ENCODE measurements at places on chromosomes 6 and 20.

GRCh38 chr6:69719602-69720193, 77.1 kb downstream of the LMBRD1 start:
- peak; percentile 8 for DNase-seq

DNA sequence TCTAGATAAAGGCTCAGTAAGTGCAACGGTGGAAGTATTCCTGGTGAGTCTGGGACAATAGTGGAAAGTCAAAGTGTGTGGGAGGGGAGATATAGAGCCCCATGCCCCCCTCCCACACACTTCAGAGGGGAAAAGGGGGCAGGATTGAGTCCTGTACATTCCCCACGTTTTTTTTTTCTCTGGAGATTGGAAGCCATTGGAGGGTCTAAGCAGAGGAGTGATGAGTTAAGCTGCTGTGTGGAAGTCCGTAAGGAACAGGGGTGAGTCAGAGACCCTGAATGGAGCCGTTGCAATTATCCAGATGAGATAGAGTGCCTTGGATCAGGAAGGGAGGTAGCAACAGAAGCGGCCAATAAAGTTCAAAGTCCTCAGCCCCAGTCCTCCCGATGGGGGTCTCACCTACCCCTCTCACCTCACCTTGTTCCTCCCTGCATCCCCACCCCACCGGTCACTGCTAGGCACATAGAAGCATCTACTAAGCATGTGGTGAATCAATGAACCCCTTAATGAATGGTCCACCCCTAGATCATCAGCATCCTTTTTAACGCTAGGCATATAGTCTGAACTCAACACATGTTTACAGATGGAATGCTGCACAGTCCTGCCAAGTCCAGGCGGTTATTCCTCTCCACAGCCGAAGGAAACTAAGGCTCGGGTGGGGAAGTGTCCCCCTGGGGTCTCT, 662 bp upstream of the SLC9A8 start:
- DNase-seq, result no peak

- DNase-seq, result no peak
These were observed 686 bp downstream of the TMEM170B start for GRCh38 chr6:11538052-11538818.

DNA sequence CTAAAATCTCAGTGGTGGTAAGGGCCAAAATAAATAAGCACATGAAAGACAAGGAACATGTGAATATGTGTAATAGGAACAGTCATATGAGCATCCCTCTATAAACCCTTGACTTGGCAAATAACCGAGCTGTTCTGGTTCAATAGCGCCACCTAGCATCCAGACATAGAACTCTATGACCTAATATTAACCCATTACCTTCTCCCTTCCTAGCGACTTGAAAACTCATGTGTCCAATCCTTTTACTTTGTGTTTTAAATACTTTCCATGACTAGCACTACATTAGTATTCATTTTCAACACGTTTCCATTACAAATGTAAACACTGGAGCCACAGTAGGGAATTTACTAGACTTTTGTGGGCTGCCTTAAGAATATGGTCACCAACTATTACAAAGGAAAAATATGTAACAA, 279.7 kb downstream of the UST start:
- DNase-seq, result no peak

- no peak for DNase-seq
These were observed 16.8 kb upstream of the SDCBP2 start for GRCh38 chr20:1345756-1346093.

DNA sequence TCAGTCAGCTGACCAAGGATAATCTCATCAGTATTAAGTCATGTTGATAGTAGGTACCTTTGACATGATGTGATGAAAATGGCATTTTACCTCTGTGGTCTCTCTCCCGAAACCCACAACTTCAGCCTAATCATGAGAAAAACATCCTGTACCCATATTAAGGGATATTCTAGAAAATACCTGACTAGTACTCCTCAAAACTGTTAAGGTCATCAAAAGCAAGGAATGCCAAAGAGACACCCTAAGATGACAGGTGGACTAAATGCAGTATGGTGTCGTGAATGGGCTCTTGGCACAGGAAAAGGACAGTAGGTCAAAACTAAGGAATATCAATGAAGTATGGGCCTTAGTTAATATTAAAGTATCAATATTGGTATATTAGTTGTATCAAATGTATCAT, 221.4 kb downstream of the PLCB1 start:
- DNase-seq, result no peak

DNA sequence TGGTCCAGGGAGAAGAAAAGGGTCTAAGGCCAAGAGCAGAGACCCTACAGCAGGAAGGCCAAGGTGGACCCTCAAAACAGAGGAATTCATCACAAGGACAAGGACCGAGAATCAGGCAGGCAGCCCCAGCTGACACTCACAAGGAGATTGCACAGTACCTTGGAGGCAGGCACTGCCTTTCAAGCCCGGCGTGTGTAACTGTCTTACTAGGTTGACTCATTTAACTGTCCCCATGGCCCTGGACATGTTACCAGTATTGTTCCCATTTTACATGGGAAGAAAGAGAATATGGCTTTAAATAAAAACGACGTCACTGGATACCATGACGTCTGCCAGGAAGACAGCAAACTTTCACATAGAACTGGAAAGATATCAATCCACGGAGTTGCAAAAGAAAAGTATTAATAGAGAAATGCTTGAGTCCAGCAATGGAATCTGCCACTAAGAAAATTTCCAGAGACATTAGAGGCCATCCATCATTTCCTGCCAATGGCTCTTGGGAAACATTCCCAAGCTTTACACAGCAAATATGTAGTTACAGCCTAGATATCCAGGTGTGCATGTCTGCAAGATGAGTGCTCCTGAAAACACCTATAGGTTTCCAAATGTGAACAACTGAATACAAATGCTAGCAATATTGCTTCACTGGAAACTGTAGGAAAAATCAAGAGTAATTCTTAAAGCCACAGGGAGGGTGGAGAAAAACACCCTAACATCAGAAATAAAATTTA, 111.5 kb upstream of the RPS6KA2 start:
- no peak for DNase-seq

GRCh38 chr20:45450097-45450818, 19.3 kb upstream of the WFDC2 start:
- DNase-seq, result no peak

DNA sequence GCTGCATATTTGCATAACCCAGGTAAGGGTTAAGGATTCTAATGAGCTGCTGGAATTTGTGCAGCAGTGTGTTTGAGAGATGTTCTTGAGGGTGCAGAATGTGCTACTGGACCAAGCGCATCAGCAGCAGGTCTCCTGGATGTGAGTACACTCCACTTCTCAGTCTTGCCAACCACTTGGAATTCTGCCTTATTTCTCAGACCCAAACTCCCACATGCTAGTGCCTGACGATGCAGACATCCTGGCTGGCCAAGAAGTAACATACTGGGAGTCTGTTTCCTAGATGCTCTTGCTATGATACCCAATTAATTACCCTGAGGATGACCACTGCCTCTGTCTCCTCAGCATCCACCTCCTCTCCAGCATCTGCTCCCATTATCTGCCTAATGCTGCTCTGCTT, 186.6 kb downstream of the MOXD1 start:
- DNase-seq, result no peak

DNA sequence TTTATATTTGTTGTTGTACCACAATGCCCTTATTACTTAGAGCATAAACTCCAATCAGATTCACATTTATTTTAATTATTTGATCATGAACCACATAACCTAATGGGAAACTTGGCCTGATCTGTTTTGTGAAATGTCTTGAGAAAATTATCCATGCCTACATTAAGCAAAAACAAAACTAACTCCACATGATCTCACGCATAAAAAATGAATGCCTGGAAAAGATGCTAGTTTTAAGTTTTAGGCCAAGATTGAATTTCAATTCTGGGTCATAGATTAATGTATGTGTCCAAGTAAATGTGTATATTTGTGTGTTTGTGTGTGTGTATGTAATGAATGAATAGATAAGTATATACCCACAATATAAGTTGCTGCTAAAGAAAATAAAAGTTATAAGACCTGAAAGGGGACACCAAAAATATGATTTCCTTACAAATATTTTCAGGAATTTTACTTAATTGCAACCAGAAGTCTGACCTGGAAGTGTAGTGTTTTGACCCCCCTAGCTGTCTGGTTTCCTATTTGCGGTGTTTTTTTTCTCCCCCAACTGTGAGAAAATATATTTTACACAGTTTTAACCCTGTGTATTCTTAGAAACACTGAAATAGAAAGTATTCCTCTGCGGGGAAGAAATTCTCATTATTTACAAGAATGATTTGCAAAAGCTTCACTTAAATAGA, 97.2 kb downstream of the JAG1 start:
- DNase-seq, result no peak

- DNase-seq, result no peak
These were observed 146.3 kb upstream of the MAFB start for GRCh38 chr20:40835321-40835720.

DNA sequence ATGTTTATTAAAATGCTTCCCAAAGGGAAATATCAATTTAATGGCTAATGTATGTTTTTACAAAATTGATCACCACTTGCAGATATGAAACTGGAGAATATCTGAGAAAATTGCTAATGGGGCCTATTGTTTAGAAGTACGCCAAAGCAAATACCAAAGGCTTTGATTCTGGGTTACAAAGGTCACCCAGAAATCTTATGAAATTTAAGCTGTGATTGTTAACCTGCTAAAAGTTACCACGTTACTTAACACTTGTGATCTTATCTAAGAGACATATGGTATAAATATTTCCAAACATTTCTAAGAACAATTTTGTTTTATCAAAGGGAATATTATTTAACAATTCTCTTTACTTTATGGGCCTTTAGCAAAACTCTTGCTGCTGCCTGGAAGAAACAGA, 383.3 kb downstream of the TFAP2A start:
- no peak for DNase-seq

DNA sequence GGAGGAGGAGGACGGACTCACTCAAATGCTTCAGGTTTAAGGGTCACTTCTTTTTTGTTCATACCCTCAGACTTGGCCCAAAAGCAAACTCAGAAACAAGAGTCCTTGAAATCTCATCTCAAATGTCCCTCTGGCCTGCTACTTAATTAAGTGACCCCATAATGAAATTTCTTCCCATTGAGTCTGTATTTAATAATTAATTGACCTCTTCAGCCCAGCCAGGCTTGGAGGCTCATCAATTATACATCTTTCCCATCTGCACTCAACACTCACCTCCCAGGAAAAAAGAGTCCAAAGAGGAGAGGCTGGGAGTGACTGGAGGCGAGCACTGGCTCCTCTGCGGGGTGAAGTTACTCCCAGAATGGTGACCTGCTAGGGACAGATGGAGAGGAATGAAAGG, 90.5 kb upstream of the EYA2 start:
- no peak for DNase-seq

GRCh38 chr20:22303523-22303922, 280.8 kb downstream of the FOXA2 start:
- DNase-seq, result no peak

DNA sequence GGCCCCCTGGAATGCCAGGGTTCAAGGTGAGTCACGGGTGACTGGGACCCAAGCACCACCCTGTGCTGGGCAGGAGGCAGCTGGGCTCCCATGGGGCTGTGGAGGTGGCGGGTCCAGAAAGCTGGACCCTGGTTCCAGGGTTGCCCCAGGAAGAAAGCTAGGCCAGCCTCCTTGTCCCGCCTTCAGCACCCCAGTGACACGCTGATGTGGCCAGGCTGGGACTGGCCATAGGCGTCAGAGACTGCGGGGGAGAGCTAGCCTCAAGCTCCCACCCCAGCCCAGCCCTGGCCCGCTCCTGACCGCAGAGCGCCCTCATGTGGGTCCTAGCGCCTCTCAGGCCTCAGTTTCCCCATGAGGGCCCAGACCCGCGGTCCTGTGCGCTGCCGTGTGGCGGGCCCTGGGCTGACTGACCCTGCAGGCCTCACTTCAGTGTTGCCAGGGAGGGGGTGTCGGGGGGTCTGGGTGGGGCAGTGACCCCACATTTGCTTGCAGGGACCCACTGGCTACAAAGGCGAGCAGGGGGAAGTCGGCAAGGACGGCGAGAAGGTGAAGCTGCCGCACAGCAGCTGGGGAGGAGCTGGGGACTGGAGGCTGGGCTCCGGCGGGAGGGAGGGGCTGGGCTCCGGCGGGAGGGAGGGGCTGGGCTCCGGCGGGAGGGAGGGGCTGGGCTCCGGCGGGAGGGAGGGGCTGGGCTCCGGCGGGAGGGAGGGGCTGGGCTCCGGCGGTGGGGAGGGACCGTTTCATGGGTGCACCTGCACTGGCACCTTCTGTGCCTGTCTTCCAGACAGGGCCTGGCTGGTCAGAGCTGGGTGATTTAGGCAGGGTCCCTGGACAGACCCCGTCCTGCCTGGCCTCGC, 7.9 kb downstream of the COL9A3 start:
- DNase-seq, result no peak

DNA sequence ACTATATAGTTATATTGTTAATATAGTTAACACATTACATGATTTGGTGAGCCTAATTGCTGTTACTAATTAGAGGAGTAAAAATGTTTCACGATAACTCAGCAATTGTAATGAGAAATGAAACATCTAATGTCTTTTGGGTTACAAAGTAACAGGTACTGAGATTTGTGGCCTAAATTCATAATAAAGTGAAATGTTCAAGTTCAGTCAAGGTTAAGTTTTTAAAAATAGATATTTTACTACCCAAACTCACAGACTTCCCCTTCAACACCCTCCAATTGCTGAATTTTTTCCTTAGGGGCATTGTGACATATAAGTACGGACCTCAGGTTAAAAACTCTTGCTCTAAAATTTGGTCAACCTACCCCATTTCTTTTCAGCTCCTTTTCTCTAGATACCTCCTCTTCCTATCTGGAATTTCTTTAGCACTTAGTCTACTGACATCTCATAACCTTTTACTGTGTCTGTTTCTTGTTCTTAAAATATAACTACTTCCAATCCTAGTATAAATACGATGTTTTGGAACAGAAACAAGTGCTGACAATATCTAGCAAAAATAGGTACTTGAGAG, 112.3 kb upstream of the PRSS16 start:
- no peak for DNase-seq

DNA sequence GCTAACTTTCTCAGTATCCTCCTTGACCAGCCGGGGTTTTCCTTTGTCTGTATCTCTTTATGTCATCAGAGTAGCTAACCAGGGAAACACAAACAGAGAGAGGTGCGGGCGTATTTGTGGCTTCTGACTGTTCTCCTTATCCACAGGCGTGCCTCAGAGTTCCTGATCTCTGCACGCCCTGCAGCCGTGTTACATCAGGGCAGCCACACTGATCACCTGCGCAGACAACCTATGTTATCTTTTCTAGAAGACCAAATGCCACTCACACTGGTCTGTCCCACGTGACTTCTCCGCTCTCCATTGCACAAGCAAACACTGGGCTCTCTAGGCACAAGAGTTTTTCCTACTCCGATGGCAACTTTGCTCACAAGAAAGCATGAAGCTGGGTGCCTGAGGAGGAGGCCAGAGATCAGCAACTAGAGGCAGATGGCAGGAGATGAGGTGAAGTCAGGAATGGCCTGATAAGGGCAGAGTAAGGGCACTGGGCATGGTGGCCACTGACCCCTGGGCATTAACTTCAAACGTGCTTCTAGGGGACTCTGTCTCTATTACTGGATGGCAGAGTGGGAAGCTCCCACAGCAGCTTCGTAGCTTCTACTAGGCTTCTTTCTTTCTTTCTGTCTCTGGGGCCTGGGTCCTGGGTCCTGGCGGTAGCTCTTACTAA, 4.5 kb downstream of the PDE10A start:
- no peak for DNase-seq

- DNase-seq, result no peak
These were observed at the start of gene TPMT for GRCh38 chr6:18154507-18155149. Gene TPMT, minus strand, starts transcription at chr6:18155077. Its CDS starts 5,950 bp downstream, at chr6:18149127.
